ENCODE measurements at places on chromosomes 3 and 15. TPM values are rescaled to one million over a fixed set of nuclear protein-coding genes. Genes with fewer than 3 reads are reported as not detected.

Gene PLA2G4D
- polyA plus RNA-seq, result 0.45 TPM

- H3K36me3 ChIP-seq, result no peaks in the 10 kb centered on the region
- H3K27me3 ChIP-seq, result no peaks in the 10 kb centered on the region
- no peak for DNase-seq
Observed at GRCh38 chr15:44222478-44222877, 27.4 kb upstream of the FRMD5 start.

GRCh38 chr3:94249491-94250079 is 186.7 kb downstream of the NSUN3 start:
- H3K4me3 ChIP-seq, result no peak overlapping the region
- no peaks in the 10 kb centered on the region for H3K4me1 ChIP-seq
- no peak overlapping the region for H3K27ac ChIP-seq
- no peaks in the 10 kb centered on the region for H3K36me3 ChIP-seq
- no peak for DNase-seq
- H3K27me3 ChIP-seq, result peaks cover 13% of the 10 kb centered on the region

GRCh38 chr15:62087671-62088352 is 21.0 kb downstream of the C2CD4A start:
- H3K27me3 ChIP-seq, result no peaks in the 10 kb centered on the region
- no peak overlapping the region for H3K4me3 ChIP-seq
- DNase-seq, result no peak
- no peak overlapping the region for H3K27ac ChIP-seq
- no peaks in the 10 kb centered on the region for H3K4me1 ChIP-seq

Gene EFL1
- 32.0 TPM for polyA plus RNA-seq

GRCh38 chr3:183775781-183776180 is 49.6 kb downstream of the MAP6D1 start:
- no peak overlapping the region for H3K4me3 ChIP-seq
- H3K27ac ChIP-seq, result no peak overlapping the region
- H3K27me3 ChIP-seq, result no peaks in the 10 kb centered on the region
- peaks cover 24% of the 10 kb centered on the region for H3K36me3 ChIP-seq
- no peak for DNase-seq

Gene SPINK8
- not detected for polyA plus RNA-seq

Gene SPATA12
- 0.08 TPM for polyA plus RNA-seq

- no peaks in the 10 kb centered on the region for H3K27me3 ChIP-seq
- H3K27ac ChIP-seq, result peak overlapping the region; percentile 7
- no peaks in the 10 kb centered on the region for H3K4me1 ChIP-seq
Observed at GRCh38 chr3:31853580-31853979, 127.5 kb downstream of the OSBPL10 start.

GRCh38 chr3:172592898-172593669 is 69.9 kb upstream of the TNFSF10 start:
- H3K36me3 ChIP-seq, result no peaks in the 10 kb centered on the region
- peaks cover 17% of the 10 kb centered on the region for H3K4me1 ChIP-seq
- no peak overlapping the region for H3K4me3 ChIP-seq
- no peak overlapping the region for H3K27ac ChIP-seq
- no peaks in the 10 kb centered on the region for H3K27me3 ChIP-seq

GRCh38 chr3:170038434-170039110 is 777 bp downstream of the GPR160 start:
- H3K36me3 ChIP-seq, result no peaks in the 10 kb centered on the region
- H3K27ac ChIP-seq, result no peak overlapping the region
- H3K4me1 ChIP-seq, result peaks cover 8% of the 10 kb centered on the region

Gene ITIH4
- 1.4 TPM for polyA plus RNA-seq

Gene ZCWPW2
- 0.58 TPM for polyA plus RNA-seq

DNA sequence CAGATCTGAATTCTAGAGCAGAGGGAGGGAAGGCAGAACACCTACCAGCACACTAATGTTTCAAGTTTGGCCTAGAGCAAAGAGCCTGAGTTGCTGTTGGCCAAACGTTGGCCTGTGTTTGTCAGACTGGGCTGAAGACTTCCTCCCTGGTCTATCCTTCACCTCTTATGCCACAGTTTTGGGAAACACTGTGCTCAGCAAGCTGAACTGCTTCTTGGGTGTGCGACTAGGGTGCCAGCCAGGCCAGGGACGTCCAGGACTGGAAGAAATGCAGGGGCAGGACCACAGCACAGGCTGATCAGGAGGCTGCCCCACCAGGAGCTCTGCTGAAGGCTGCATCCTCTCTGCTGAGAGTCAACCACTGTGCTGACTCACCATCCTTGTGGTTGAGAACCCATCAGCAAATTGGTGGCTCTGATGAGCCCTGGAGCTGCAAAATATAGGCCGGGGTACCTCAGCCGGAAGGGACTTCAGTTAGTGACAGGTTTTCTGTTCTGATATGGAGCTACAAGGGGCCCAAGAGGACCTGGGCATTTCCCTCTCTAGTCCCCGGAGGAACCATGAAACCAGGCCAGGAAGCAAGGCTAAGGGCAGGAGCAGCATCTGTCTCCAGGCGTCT is 131.6 kb upstream of the RASGRP1 start:
- no peaks in the 10 kb centered on the region for H3K27me3 ChIP-seq
- no peaks in the 10 kb centered on the region for H3K4me1 ChIP-seq
- DNase-seq, result no peak
- H3K27ac ChIP-seq, result no peak overlapping the region
- H3K4me3 ChIP-seq, result no peak overlapping the region
- H3K36me3 ChIP-seq, result no peaks in the 10 kb centered on the region

GRCh38 chr15:40859206-40859851 is 14.7 kb downstream of the RHOV start:
- peaks cover 29% of the 10 kb centered on the region for H3K36me3 ChIP-seq
- H3K27me3 ChIP-seq, result no peaks in the 10 kb centered on the region

GRCh38 chr3:39531665-39532064 is 64.2 kb downstream of the MOBP start:
- no peaks in the 10 kb centered on the region for H3K36me3 ChIP-seq
- no peak overlapping the region for H3K4me3 ChIP-seq
- DNase-seq, result no peak
- peaks cover 7% of the 10 kb centered on the region for H3K4me1 ChIP-seq

Gene RTP1
- not detected for polyA plus RNA-seq

Gene NR2F2
- polyA plus RNA-seq, result 27.2 TPM

DNA sequence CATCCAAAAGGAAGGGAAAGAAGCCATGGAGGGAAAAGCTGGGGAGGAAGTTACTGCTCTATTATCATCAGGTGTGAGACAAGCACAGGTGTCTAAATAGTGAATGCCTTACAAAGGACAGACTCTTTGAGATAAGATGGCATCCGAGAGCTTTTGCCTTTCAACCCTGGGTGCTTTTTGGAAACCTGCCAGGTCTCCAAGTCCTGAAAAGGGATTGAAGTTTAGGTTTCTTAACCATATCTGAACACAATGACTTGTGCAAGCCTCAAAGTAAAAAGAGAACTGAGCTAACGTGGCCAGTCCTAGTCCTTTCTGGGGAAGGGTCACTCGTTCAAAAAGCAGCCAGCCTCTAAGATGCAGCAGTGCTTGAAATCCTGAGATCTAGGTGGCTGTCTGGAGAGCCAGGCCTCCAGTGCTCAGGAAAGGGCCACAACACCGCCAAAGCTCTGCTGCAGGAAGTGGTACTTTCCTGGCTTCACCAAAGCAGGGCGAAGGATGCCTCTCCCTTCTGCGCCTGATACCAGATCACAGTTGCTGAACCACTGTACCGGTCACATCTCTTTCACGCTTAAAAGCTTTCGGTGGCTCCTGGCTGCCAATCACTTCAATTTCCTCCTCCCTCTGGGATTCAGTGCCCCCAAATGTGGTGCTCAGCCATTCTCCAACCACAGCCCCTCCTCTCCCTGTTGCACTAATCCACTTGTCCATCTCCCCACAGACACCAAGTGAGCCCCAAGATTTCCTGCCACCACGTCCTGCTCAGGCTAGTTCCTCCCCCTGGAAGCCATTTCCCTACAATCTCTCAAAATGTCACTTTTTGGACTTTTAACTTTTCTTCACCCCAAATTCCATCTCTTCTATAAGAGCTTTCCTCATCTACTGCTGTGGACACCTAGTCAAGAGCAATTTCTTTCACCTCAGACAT is 104.1 kb upstream of the LPP start:
- peaks cover 6% of the 10 kb centered on the region for H3K4me1 ChIP-seq
- H3K36me3 ChIP-seq, result no peaks in the 10 kb centered on the region
- no peak for DNase-seq

Gene XCR1
- 0.01 TPM for polyA plus RNA-seq

DNA sequence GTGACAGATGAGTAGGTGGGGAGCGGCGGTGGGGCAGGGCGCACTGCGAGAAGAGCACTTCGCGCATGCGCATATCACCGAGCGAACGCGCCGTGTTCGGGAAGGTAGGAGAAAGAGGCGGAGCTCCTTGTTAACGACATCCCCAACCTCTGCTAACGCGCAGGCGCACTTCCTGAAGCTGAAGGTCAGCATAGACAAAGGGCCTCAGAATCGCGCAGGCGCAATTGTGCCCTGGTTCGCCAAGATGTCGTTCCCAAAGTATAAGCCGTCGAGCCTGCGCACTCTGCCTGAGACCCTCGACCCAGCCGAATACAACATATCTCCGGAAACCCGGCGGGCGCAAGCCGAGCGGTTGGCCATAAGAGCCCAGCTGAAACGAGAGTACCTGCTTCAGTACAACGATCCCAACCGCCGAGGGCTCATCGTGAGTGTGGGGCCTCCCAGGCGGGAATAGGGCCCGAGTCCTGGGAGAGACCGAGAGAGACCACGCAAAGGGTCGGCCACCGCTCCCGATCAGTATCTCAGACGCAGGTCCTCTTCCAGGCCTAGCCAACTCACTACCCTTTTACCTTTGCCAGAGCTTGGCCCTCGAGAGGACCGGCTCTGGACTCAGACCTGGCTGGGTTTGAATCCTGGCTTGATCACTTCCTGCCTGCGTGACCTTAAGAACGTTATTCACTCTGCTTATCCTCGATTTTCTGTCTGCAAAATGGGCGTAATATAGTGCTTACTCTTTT is at the start of gene NDUFB4:
NDUFB4 (plus strand) TSS at position 221 of the 737 bp plus-strand sequence; CDS start at position 245, 24 bp downstream.
- H3K4me3 ChIP-seq, result peak within 1 kb of the TSS; percentile 95
- peak; percentile 96 for DNase-seq
- peaks cover 4% of the 10 kb centered on the region for H3K36me3 ChIP-seq
- no peaks in the 10 kb centered on the region for H3K4me1 ChIP-seq
- peaks cover 3% of the 10 kb centered on the region for H3K27me3 ChIP-seq

Gene SNTN
- not detected for polyA plus RNA-seq

GRCh38 chr3:70471464-70472342 is 159.3 kb upstream of the MDFIC2 start:
- no peaks in the 10 kb centered on the region for H3K36me3 ChIP-seq
- no peak overlapping the region for H3K4me3 ChIP-seq
- no peaks in the 10 kb centered on the region for H3K27me3 ChIP-seq
- no peak overlapping the region for H3K27ac ChIP-seq
- H3K4me1 ChIP-seq, result no peaks in the 10 kb centered on the region

DNA sequence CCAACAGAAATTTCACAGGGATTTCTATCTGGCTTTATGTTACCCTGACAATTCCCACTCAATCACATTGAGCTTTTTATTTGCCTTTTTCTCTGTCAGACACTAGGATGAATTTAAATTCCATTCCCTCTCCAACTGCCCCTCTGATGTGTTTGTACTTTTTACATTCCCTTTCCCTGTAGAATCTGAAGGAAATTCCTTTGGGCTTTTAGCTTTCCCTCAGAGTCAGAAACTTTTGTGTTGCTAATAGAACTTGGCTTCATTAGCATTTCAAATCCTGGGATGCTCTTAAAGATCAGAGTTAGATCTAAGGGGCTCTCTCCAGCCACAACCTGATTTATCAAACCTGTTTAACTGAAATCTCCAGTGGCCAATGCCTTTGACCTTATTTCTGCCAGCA is 7.9 kb upstream of the RARB start:
- H3K27me3 ChIP-seq, result no peaks in the 10 kb centered on the region
- H3K4me3 ChIP-seq, result no peak overlapping the region
- no peak for DNase-seq
- H3K4me1 ChIP-seq, result peaks cover 9% of the 10 kb centered on the region

DNA sequence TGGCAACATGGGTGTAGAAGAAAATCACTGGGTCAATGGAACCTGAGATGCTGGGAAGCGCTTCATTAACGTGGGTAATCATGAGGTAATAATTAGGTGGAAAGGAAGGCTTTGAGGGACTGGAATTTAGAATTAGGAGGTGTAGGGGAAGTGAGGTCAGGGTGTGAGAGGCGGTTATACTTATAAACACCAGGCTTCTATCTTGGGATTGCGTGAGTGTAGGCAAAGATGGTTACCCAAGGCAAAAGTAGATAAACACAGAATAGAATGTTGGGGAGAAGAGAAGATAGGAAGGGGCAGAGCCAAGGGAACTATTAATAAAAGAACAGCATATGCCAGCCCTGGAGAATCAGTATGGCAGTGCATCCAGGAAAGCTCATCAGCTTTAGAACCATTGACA is 3.3 kb upstream of the AQP9 start:
- no peak overlapping the region for H3K4me3 ChIP-seq
- DNase-seq, result no peak
- peaks cover 30% of the 10 kb centered on the region for H3K4me1 ChIP-seq
- H3K27ac ChIP-seq, result no peak overlapping the region

DNA sequence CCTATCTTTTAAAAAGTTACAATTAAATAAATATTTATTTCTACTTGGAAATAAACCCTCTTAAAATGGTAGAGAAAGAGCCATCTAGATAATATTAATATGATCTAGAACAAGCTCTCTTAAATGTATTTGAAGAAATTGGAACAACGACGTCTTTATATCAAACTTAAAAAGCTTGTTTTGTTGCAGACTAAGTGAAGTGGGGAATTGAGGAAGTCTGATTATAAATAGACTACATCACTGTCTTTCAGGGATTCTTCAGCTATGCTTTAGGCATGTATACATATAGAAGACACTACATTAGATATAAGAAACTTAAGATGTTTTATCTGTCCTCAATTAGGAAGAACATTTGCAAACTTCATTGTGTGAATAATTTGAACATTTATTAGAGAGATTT is 1.8 kb downstream of the BCHE start:
- no peaks in the 10 kb centered on the region for H3K27me3 ChIP-seq
- no peak for DNase-seq
- H3K27ac ChIP-seq, result no peak overlapping the region
- no peaks in the 10 kb centered on the region for H3K36me3 ChIP-seq

Gene B3GNT5
- polyA plus RNA-seq, result 66.6 TPM

Gene DUOXA2
- polyA plus RNA-seq, result not detected

DNA sequence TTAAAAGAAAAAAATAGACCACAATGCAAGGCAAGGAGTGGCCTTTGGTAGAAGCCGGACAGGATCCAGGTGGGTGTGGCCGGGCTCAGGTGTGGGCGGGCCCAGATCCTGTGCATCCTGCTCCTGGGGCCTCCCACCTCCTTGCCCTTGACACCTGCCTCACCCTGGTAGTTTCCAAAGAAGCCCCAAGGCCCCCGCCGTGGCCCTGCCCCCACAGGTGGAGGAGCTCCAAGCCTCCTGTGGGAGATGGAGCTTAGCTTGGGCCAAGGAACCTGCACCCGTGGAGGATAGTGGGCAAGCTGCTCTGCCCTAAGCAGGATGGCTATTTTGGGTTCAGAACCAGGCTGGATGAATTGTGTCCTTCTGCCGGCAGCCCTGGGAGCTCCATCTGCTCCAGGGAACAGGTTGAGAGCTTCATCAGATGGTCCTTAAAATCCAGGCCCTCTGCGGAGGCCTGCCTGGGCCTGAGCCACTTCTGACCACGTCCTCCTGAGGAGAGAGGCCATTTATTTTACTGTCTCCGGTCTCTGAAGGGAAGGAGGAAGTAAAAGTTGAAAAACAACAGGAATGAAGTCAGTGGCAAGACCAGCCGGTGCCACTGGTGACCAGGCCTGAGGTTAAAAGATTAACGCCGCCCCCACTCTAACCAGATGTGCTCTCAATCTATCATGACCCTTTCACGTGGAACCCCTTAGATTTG is 53.9 kb upstream of the KLF13 start:
- H3K4me1 ChIP-seq, result no peaks in the 10 kb centered on the region
- H3K4me3 ChIP-seq, result no peak overlapping the region
- no peaks in the 10 kb centered on the region for H3K27me3 ChIP-seq
- H3K36me3 ChIP-seq, result no peaks in the 10 kb centered on the region
- no peak overlapping the region for H3K27ac ChIP-seq

- no peaks in the 10 kb centered on the region for H3K4me1 ChIP-seq
- H3K27ac ChIP-seq, result no peak overlapping the region
- no peak for DNase-seq
- no peaks in the 10 kb centered on the region for H3K36me3 ChIP-seq
Observed at GRCh38 chr3:66367979-66368378, 132.8 kb downstream of the LRIG1 start.

Data from keratinocyte (primary cell).